HTR-8/SVneo (cell line): ENCODE measurements at places on chromosomes 1 and 21.

GRCh38 chr1:206471415-206471801 is 1.1 kb downstream of the IKBKE start:
- DNase-seq = no peak

GRCh38 chr1:156622581-156623297 is 3.5 kb downstream of the HAPLN2 start:
- DNase-seq = no peak

DNA sequence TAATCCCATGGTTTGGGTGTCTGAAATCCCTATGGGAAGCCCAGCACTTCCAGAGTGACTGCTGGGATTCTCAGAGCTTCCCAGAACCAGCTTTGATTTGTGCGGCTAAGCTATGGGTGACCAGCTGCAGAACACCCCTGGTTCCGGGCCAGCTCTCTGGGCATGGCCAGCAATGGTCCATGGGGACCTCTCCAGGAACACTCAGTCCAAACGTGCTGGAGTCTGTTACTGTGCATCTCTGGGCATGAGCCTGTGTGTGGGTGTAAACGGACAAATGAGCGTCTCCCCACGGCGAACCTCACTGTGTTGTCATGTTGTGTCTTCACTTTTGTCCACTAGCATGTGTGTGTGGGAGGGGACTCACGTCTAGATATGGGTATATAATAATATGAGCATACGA is 54.4 kb downstream of the MAB21L3 start:
- DNase-seq = no peak

GRCh38 chr1:58975888-58976287 is 192.0 kb upstream of the JUN start:
- no peak for DNase-seq

- DNase-seq = no peak
Observed at GRCh38 chr1:6009120-6010040, 17.2 kb upstream of the NPHP4 start.

GRCh38 chr21:27633631-27634030 is 666.7 kb upstream of the ADAMTS5 start:
- DNase-seq = no peak

DNA sequence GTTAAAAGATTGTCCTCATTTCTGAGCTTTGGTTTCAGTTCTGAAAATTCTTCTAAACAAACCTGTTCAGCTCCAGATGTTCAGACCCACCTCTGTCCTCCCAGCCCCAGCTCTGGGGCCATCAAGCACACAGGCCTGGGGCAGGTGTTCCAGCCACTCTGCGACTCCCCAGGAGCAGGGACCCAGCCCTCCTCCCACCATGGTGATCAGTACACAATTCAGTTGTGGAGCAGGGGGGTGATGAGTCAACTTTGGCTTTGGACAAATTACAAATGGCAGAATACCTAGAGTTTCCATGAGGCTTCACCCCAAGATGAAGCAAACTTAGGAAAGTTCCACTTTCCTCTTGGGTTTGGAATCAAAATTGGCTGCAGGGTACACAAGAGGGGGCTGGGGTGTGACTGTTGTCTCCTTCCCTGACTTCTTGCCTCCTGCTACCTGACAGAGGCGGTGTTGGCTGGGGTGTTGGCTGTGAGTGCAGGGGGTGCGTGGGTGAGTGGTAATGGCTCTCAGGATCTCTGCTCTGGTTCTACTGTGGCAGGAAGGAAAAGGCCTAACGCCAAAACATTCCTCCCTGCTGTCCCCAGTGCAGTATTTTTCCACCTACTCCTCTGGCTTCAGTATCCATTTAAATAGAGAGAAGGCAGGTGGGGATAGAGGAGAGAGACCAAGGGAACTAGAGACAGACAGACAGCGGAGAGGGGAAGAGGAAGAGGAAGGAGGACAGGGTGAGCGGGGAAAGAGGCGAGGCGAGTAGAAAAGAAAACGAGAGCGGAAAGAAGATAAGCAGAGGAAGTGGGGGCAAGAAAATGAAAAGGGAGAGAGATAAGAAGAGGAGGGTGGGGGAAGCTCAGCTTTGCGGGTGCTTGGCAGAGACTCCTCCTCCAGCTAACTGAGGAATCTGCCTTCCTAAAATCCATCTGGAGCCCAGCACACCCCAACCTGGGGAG is 20.6 kb upstream of the LRRN2 start:
- no peak for DNase-seq

GRCh38 chr1:245971711-245972085 is 535.4 kb downstream of the SMYD3 start:
- DNase-seq = no peak

GRCh38 chr1:99331636-99332035 is 67.3 kb downstream of the PLPPR4 start:
- DNase-seq = no peak

DNA sequence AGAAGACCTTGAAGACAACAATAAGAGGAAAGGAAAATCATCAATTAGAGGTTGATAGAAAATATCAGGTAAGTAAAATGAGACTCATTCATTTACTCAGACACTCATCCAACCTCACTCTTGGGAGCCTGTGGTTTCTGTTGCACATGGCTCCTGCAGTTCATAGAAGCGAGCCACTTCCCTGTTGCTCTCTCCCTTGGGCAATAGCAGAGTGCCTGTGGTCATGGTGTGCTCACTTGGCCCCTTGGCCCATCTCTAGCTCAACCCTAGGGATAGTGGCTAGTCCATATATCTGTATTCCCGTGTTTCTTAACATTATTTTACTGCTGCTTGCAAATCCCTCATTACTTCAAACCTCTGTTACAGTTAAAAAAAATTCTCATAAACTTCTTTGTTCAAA is 368.6 kb downstream of the PTPRC start:
- DNase-seq = no peak

DNA sequence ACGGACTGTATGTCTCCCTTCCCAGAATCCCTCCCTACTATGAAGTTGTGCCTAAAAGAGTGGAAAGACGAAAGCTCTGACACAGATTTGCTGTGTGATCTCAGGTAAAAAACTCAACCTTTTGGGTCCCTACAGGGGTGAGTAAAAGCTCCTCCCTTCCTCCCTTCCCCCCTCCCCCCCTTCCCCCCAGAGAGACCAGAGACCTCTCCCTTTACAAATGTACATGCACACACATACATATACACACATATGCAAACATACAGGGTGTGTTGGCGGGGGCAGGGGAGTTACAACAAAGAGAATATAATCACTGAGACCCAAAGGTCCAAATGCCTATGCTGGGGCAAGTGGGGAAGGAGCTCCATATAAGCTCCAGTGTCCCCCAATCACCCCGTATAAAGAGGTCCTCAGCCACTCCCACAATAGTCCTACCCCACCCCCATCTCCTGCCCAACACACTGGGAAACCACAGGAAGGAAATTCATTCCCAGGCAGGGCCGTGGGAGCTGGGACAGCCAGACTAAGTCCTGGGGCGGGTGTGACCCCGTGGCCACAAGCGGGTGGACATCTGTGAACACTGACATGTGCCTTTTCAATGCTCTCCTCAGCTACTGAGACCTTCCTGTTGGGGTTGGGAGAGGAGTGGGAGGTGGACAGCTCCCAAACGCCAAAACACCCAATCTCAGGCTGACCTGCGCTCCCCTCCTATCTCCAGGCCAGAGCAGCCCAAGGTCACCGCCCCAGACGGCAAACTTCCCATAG is 2.0 kb downstream of the MEF2D start:
- DNase-seq = no peak

DNA sequence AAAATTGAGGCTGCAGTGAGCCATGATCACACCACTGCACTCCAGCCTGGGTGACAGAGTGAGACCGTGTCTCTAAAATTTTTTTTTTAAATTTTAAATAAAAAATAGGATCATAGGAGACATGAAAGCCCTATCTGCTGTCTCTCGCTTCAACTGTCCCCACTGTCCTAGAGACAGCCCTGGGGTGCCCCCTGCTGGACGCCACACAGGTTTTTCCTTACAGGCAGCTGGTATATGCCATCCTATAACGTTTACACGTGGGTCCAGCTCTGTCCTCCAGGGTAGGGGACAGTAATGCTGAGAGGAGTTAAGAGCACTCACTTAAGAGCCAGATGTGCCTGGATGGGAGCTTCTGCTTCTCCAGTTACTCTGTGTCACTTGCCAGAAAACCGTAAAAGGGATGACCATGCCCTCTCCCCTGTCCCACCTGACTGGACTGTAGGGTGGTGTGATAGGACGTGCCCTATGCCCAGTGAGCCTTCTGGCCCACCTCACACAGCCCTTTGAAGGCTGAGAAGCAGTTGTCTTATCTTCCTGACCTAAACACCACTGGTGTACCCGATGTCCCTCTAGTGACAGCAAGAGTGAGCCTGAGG is 8.5 kb downstream of the FBXO2 start:
- DNase-seq = peak; percentile 68

- DNase-seq = peak; percentile 59
Observed at GRCh38 chr1:211613108-211613947, 34.4 kb upstream of the SLC30A1 start.

DNA sequence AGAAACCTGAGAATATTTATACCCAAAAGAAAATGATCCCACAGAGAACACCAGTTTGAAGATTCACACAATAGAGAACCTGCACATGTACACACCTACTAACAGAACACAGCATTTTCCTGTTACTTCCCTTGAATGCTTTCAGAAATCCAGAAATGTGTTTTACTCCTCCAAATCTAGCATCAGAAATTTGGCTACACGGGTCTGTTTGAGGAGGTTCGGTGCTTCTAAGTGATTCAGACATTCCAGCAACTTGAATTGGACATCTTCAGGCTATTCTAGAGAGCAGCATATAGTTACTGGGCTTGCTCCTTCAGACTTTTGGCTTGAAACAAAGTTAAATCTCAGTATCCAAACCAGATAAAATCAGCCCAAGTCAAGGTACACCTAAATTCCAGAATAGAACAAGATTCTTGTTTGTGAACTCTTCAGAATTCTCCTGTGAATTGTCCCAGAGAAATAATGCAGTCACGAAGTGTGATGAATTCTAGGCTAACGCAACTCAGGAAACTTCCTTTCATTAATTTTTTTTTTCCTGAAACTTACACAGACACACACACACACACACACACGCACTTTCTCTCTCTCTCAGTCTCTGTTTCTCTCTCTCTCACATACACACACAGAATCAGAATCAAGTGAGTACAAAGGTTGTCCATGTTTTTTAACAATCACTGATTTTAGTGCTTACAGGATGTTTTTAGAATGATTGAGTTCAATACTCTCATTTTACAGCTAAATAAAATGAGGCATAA is 278.4 kb upstream of the SNX7 start:
- DNase-seq = no peak

- DNase-seq = no peak
Observed at GRCh38 chr1:5980314-5981008, 11.8 kb downstream of the NPHP4 start.

GRCh38 chr1:244137276-244137675 is 86.2 kb downstream of the ZBTB18 start:
- no peak for DNase-seq

DNA sequence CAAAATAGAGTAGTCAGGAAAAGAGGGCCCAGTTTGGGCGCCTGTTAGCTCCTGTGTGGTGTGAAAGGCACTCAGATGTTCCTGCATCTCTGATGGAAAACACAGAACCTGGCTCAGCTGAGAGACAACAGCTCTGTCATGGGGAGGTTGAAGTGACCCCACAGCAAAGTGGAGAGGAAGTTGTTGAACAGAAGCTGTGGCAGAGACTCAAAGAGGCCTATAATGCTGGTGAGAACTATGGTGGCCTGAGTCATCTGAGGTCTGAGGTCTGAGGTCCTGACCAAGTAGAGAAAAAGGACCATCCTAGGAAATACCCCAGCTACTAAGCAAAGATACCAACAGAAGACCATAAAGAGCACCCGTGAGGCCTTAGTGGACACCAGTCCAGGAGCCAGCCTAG is 45.6 kb upstream of the JAK1 start:
- no peak for DNase-seq

DNA sequence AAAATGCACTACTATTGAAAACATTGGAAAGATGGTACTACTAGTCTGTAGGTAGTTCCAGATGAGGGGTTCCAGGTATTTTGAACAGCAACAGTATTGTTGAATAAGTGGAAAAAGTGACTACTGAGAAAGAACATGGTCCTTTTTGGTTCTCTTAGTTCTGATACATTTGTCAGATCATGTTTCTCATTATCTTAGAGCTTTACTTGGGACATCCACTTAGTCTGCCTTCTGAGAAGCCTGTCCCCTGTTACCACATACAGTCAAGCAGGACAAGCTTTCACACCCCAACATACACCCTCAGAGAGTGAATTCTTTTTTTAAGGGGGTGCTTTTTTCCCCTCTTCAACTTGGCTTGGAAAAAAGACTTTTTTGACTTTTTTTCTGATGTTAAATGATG is 41.0 kb upstream of the MACF1 start:
- no peak for DNase-seq

DNA sequence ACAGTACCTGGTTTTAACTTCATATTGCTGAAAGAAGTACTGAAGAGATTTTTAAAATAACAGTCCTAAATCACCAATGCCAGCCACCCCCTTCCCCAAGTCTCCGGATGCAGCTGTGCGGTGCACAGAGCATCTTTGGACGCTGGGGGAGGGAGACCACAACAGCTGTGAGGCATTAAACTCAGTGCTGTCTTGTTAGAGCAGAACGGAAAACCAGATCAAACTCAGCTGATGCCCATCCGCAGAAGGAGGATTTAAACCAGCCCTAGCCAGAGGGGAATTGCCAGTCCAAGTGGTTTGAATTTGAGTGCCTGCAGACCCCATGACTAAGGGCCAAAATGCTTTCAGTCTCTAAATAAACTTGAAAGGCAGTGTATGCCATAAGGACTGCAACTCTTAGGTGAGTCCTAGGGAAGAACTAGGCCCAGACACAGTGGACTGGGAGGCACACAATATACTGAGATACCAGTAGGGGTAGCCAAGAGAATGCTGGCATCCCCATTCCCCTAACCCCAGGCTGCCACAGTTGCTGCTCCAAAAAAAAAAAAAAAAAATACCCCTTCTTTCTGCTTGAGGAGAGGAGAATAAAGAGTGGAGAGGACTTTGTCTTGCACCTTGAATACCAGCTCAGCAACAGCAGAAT is 576.2 kb downstream of the NEGR1 start:
- no peak for DNase-seq

DNA sequence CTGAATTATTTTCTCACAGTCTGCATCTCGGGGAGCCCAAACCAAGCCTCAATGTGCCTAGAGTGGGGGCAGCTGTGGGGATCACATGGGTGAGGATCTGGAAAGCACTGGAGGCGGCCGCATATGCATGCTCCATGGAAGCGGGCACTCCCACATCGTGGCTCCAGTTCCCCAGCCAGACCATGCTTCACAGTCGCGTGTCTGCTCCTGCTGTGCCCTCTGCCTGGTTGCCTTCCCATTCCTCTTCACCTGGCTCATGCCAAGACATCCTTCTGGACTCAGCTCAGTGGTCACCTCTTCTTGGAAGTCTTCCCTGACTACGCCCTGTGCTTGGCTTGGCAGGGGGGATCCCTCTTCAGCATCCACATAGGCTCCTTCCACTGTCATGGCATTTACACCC is 32.8 kb downstream of the IGSF21 start:
- DNase-seq = no peak

- no peak for DNase-seq
Observed at GRCh38 chr1:25631750-25632485, 15.3 kb downstream of the MAN1C1 start.
